Activated CD4-positive, alpha-beta memory T cell treated with anti-CD3 and anti-CD28 coated beads for 36 hours (primary cell): ENCODE measurements at places on chromosomes 4 and X. TPM values are rescaled to one million over a fixed set of nuclear protein-coding genes. Genes with fewer than 3 reads are reported as not detected.

DNA sequence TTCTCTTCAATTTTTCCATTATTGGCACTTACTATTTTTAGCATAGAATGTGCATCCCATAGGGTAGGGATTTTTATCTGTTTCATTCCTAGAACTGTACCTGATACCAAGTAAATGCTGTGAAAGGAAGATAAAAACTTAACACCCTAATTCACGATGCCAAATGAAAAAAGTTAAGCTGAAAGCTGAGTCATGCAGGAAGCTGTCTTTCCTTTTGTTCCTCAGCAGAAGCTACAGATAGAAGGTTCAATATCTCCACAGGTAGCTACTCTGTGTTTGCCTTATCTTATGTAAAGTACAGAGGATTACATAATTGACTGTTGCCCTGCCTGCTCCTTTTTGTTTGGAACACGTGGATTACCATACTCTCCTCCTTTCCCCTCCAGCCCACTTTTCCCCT is 77.0 kb downstream of the LRP2BP start:
- no peaks in the 10 kb centered on the region for H3K27me3 ChIP-seq
- peaks cover 8% of the 10 kb centered on the region for H3K4me1 ChIP-seq
- H3K36me3 ChIP-seq, result peaks cover 39% of the 10 kb centered on the region
- H3K27ac ChIP-seq, result no peak overlapping the region
- H3K4me3 ChIP-seq, result no peak overlapping the region

DNA sequence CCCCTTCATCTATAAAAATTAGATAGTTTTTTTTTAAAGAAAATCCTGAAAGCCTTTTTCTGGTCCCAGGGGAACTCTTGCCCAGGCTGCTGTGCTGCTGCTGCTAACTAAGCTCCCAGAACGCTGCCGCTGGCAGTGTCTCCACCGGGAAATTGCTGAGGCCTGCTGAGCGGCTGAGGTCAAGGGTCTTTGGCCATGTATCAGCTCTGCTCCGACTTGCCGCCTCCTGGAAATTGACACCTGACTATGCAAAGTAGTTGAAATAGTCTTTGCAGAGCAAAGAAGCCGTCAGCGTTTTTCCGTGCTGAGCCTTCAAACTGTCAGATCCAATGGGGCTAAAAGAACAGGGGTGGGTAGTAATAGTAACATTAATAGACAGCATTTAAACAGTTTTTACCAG is 839 bp downstream of the QDPR start:
- peak; percentile 10 for DNase-seq
- H3K27me3 ChIP-seq, result peaks cover under 1% of the 10 kb centered on the region
- peaks cover 30% of the 10 kb centered on the region for H3K4me1 ChIP-seq
- peak overlapping the region; percentile 99 for H3K4me3 ChIP-seq
- H3K36me3 ChIP-seq, result peaks cover 16% of the 10 kb centered on the region

DNA sequence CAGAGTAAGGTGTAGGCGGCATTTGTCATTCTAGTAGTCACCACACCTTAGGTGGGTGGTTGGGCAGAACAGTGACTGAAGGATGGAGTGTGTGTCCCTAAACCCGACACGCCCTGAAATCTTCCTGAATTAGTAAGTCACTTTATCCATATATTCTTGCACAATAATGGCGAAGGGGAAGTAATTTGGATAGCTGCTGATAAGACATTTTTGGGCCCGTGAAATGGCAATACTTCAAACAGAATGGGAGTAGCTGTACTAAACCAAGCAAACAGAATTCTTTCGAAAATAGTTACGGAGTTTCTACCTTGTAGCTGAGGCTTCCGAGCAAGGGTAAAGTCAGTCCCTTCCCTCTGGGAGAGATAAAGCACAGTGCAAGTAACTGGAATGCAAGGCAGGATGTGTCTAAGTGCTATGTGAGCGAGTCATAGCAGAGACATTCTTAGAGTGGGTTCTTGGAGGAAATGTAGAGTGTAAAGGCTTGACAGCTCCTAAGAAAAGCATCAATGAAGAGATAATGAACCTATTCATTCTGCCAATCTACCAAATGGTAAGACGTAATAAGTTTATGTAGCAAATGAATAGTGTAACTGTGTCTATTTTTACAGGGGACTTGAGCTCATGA is 72.8 kb downstream of the CLCN5 start:
- no peak overlapping the region for H3K4me3 ChIP-seq
- no peak overlapping the region for H3K27ac ChIP-seq
- DNase-seq, result no peak
- peaks cover 6% of the 10 kb centered on the region for H3K4me1 ChIP-seq
- no peaks in the 10 kb centered on the region for H3K27me3 ChIP-seq
- H3K36me3 ChIP-seq, result no peaks in the 10 kb centered on the region

DNA sequence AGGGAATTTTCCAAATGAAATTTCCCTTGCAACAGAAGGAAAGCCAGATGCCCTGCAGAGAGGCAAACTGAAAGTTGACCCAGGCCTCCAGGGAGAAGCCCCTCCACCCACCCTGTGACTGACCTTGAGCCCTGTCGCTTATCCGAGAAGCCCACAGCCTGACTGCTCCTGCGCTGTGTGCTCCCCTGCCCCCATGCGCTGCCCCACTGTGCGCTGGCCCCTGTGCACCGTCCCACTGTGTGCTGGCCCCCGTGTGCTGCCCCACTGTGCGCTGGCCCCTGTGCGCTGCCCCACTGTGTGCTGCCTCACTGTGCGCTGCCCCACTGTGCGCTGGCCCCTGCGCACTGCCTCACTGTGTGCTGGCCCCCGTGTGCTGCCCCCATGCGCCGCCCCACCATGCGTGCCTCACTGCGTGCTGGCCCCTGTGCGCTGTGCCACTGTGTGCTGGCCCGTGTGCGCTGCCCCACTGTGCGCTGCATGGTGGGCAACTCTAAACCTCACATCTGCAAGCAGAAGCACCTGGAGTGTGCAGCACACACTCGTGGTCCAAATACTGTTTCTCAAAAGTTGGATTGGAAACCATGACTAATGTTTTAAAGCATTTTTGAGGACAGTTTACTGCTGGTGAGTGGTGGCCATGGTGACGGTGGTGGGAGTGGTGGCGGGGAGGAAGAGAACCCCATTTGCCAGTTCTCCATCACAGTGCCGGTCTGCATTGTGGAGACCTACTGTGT is 8.3 kb upstream of the GRPEL1 start:
- H3K27me3 ChIP-seq, result no peaks in the 10 kb centered on the region
- H3K36me3 ChIP-seq, result no peaks in the 10 kb centered on the region
- H3K4me1 ChIP-seq, result no peaks in the 10 kb centered on the region
- H3K27ac ChIP-seq, result no peak overlapping the region
- no peak overlapping the region for H3K4me3 ChIP-seq
- peak; percentile 31 for DNase-seq

GRCh38 chr4:160514126-160514525 is 1411.2 kb downstream of the RAPGEF2 start:
- no peaks in the 10 kb centered on the region for H3K36me3 ChIP-seq
- no peaks in the 10 kb centered on the region for H3K27me3 ChIP-seq
- no peak overlapping the region for H3K27ac ChIP-seq
- H3K4me1 ChIP-seq, result no peaks in the 10 kb centered on the region

Gene EXOC1L
- total RNA-seq, result not detected

Gene TCEAL7
- not detected for total RNA-seq

Gene CT83
- not detected for total RNA-seq
